ENCODE measurements at places on chromosomes 7 and 10.

- no peak for DNase-seq
These were observed 4.3 kb upstream of the GDI2 start for GRCh38 chr10:5817322-5818047.

DNA sequence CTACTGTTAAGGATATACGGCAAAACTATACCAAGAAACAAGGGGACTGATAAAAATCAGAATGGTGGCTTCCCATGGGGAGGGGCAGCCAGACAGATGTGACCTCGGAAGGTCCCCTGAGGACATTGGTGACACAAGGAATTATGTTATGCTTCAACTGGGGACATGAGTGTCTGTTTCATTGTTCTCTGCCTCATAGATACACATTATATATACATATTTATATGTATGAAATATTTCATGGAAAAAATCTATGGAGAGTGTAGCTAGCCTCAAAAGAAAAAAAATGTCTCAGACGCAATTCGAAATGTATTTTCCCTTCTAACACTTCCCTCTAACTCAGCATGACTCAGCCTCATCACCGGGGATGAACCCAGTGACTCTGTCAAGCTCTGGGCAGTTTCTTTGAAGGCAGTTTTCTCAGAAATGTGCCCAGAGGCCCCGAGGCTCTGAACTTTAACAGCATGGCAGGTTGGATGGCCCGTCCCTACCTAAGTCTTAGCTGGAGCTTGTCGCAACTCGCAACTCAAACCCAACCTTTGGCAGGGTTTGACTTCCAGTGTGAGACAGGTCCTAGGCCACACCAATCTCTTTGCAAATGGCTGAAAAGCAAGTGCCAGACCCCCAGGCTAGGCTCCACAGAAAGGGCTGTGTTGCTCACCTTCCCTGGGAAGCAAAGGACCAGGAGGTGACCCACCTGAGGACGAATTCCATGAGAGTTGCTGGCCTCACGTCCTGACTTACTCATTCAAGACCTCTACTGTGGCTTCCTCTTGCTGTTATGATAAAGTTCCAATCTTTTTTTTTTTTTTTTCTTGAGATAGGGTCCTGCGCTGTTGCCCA lies 86.9 kb downstream of the CARD11 start:
- no peak for DNase-seq

- DNase-seq, result peak; percentile 64
These were observed 96.9 kb upstream of the PLXDC2 start for GRCh38 chr10:19719284-19719683.

DNA sequence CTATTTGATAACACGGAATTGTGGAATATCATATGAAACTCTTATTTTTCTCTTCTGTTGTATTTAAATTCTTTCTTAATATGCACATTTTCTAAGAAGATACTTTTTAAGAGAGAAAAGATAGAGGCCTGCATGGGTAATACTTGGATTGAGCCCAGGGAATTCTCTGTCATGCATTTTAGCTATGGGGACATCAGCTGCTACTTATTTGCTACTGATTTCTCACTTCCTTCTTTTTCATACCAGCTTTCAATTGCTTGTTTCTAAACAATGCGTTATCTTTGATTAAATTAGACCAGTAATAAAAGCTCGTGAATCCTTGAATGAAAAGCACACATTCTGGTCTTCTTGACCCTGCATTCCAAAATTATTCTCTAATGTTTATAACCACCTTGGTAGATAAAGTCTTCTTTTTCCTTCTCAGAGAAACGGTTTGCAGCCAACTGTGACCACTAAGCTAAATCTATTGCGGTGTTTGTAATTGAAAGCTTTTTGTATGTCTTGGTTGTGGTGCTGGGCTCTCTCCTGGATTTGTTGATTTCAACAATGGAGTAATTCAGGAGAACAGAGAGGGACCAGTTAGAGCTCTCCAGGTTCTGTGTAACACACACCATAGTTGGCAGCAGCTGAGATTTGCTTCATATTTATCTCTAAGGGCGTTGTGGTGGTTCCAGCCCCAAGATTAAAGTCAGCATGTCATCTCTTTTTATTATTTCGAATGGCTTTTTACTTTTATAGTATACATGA lies 139.3 kb downstream of the PPP1R9A start:
- peak; percentile 85 for DNase-seq

DNA sequence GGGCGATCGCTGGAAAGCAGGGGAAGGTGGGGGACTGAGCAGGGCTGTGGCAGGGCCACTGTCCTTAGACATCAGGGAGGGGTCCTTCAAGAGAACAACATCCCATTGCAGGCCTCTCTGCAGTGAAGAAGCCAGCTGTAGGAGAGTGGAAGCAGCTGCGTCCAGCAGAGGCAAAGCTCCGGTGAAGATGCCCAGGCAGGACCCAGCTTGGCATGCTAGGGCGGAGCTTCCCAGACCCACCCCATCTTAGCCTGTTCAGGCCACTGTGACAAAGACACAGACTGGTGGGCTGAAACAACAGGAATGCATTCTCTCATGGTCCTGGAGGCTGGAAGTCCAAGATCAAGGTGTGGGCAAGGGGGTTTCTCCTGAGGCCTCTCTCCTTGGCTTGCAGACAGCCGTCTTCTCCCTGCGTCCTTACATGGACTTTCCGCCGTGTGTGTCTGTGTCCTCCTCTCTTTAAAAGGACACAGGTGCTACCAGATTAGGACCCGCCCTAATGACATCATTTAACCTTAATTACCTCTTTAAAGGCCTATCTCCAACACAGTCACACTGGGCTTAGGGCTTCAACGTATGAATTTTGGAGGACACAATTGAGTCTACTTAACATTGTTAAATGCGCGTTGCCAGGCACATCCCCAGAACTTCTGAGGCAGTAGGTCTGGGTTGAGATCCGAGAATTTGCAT lies 178.1 kb upstream of the GRB10 start:
- no peak for DNase-seq

- DNase-seq, result peak; percentile 61
These were observed 208.0 kb downstream of the SFMBT2 start for GRCh38 chr10:7202793-7203355.

GRCh38 chr10:17617031-17617911 lies at the start of gene HACD1:
Gene HACD1, minus strand, starts transcription at chr10:17617374. Its CDS starts 35 bp downstream, at chr10:17617339.
- DNase-seq, result peak; percentile 70

DNA sequence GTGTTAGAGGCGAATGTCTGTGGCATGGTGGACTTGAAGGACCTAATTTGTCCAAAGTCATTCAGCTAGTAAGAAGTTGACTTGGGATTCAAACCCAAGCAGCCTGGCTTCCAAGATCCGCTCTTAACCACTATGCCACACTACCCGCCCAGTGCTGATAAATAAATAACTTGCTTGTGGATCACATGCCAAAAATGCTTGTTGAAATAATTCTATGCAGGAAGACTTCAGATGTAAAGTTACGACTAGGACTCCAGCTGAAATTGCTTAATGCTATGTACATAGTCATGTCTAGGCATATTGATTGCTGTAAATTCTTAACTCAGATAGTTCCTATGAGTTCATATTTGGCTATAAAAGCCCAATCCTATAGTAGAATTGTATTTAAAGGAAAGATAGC lies 76.0 kb downstream of the PLXDC2 start:
- no peak for DNase-seq

GRCh38 chr7:87223666-87224065 lies 4.1 kb upstream of the TMEM243 start:
- no peak for DNase-seq

DNA sequence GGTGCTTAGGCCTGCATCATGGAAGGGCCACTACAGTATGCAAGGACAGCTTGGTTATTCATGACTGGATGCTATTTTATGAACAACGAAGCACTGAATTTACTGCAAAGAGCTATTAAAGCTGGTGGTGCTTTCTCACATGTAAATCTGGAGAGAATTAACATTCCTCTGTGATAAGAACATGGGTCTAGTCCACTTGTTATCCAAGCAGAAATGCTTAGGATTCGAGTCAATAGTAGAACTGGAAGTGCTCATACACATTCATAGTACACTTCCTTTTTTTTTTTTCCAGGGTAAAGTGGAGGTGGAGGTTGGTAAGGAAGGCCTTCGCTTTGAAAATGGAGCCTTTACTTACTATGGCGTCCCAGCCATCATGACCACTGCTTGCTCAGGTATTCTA lies 35.0 kb downstream of the CNNM1 start:
- DNase-seq, result no peak

DNA sequence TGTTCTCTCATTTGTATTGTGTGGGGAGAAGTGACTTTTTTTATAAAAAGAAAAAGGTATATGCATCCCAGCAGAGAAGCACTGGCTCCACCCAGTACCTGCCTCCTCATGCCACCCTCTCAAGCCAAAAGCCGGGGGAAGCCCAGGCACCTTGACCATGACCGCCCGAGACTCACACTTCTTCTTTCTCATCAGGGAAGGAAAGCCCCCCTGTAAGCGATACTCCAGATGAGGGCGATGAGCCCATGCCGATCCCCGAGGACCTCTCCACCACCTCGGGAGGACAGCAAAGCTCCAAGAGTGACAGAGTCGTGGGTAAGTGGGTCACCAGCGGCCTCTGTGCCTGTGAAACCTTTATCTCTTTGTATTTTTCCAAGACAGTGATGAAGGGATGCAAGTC lies 22.9 kb downstream of the IKZF1 start:
- DNase-seq, result no peak

- no peak for DNase-seq
These were observed 56.4 kb downstream of the KLF6 start for GRCh38 chr10:3728563-3728962.

DNA sequence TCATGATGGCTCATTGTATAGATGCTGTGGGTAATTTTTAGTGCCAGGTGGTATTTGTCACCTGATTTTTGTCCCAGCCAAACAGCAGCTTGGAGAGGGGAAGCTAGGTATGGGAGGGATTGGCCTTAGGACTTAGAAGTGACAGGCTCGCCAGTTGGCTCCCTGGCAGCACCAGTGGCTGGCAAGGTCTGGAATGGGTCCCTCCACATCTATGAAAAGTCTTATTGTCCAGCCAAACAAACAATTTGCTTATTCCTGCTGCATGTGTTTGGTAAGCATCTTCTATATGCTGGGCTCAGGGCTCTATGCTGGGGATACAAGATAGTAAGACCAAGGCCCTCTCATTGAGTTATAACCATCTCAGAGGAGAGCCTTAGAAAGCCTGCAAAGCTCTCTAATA lies 42.5 kb downstream of the SORCS3 start:
- DNase-seq, result no peak

DNA sequence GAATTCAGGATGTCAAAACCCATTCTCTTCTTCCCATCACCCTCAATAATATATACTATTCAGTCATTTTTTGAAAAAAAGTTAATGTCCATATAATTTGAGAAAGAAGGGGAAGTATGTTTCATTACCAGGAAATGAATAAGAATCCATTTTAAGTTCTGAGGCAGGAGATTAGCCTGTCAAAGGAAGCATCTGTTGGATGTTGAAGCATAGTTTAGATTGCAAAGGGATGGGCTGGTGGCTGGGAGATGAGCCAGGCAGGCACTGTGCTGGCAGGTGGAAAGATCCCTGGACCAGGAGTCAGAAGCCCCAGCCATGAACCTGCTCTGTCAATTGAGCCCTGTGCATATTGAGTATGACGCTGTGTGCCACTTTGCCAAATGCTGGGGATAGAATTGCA lies 48.4 kb upstream of the CRTAC1 start:
- DNase-seq, result no peak

DNA sequence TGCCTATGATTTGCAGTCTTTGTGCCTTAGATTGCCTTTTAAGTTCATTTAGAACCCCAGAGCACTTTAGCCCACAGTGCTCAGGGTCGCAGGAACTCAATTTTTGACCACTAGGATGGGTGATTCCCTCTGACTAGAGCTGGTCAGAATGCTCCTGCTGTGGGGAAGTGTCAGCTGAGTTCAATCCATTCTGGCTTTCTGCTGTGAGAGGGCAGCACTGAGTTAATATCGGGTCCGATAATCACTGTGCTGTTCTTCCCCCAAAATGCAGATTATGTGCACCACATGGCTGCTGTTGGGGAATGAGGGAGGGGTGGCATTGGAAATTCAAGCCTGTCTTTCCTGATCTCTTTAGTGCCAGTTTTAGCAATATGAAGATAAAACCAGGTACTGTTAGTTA lies 886.4 kb downstream of the DNAJB9 start:
- DNase-seq, result no peak

DNA sequence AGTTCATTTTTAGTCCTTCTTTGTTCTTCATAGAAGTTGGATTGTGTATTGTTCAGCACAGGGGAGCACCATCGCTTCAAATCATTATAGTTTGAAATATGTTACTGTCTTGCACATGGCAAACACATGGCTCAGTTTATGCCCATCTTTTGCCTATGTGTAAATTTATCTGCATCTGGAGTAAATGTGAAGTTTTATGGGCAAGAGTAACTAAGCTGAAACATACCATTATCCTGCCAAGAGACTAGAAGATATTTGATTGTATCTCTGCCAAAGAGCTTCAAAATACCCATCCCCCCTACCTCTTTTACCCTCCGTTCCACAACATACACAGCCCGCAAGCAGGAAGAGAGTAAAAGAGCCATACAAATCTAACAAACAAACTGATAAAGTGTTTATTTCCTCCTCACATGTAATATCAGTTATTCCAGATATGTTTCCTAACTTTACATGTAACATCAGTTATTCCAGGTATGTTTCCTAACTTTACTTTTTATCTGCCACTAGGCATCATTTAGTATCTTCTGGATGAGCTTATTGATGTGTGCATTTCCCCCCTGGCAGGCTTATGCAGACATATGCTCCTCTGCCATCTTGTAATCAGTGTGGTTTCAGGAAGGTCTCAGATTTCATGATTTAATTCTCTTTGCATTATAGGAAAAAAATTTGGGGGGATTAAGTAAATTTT lies 127.7 kb downstream of the SRI start:
- DNase-seq, result no peak

DNA sequence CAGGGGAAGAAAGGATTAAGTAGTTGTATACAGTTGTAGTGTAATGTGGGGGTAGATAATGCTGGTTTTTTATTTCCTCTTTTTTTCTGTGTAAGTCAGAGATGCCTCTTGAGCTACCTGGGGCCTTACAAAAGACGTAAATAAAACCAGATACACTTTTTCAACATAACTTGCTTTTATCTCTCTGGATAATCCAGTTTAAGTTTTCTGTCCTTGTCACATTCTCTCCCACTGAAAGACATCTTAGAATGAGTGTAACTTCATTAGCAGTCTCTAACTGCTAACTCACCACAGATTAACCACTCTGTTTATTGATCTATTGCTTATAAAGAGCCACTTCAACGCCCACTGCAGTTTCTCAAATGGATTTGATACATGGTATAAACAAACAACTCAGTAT lies 64.1 kb upstream of the LRRN3 start:
- DNase-seq, result no peak

DNA sequence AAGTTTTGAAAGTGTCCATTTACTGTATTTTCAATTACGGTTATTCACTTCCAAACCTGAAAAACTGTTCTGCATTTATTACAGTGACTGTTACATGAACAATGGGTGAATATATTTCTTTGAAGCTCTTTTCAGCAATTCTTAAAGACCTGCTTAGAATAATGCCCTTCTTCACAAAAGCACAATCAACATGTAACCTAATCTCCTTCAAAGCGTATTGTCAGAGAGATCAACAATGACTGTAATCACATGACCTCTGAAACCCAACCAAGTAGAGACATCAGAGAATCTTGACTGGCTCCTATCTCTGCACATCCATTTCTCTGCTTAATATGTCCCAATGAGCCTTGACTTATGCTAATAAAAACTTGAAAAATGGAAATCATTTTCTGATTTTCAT lies 126.7 kb downstream of the NRCAM start:
- no peak for DNase-seq

GRCh38 chr7:55108818-55109217 lies 90.0 kb downstream of the EGFR start:
- no peak for DNase-seq

- DNase-seq, result peak; percentile 24
These were observed 78.4 kb downstream of the IPMK start for GRCh38 chr10:58189269-58189668.
